ENCODE measurements at places on chromosomes 5 and 9. TPM values are rescaled to one million over a fixed set of nuclear protein-coding genes. Genes with fewer than 3 reads are reported as not detected.

Gene ZNF608
- not detected for total RNA-seq

Gene KLHL9
- total RNA-seq: 18.8 TPM

Gene TMEM171
- total RNA-seq: not detected

Gene PDE6A
- total RNA-seq: not detected

DNA sequence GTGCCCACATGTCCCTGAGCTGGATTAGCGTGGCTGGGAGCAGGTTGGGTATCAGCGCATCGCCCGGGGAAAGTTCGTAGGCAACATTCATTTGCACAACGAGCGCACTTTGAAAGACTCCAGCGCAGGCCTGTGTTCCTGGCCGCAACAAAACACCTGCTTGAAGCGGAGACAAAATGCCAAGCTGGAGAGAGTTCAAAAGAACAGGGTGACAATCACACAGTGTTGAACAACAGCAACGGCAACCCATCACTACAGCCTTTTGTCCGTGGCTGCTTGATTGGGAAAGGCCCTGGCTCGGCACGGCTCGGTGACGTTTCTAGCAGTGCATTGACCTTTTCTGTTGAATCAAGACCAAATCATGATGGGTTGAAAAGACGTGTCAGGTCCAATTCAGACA lies 336.3 kb downstream of the IRX1 start:
- DNase-seq: no peak

GRCh38 chr9:124017929-124018729 lies 6.6 kb downstream of the LHX2 start:
- no peak for DNase-seq

DNA sequence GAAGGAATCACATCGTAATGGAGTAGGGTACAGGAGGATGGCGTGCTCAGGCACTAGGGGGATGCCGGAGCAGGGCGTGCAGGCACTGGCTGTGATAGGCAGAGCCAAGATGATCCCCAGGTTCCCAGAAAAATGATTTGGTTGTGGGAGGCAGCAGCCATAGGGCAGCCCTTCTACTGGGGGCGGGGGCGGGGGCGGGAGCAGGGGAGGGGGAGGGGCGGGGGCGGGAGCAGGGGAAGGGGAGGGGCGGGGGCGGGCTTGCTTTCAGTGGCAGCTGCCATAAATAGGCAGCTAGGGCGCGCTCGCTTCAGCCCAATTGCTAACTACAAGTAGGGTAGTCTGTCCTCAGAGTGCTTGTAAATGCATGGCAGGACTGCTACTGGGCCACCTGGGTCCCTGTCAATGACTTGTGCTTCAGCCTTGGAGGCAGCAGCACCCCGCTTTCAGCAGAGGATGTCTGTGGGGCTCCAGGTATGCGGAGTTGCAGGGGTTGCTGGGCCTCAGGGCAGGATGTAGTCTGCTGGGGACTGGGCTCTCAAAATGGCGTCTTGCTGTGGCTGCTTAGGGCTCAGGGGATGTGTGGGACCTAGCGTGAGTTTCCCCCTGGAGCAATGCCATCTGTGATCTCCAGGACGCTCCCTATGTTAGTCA lies 354.3 kb downstream of the RAB3C start:
- DNase-seq: no peak

Measured in activated CD8-positive, alpha-beta T cell treated with anti-CD3 and anti-CD28 coated beads, Interleukin-2, amount 10 ng/mL, durations not matched to agents 7 days and 5 days (primary cell).